ENCODE measurements at places on chromosomes 12 and 14.

DNA sequence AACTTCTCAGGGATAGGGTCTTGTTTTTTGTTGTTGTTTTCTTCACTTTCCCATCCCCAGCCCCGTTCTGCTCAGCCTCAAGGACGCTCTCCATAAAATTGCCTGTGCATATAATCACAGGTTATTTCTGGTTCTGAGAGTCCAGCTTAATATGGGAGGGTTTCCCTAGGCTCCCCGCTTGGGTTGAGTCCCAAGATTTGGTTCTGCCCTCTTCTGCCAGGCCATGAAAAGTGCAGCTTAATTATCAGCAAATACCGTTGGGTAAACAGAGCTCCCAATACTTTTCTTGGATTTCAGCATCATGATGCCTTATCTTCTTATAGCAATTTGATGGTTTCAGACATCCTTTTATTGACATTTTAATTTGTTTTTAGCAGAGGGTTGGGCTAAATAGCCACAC, 75.6 kb downstream of the GRIN2B start:
- DNase-seq, result no peak

GRCh38 chr14:56892959-56893358, 82.7 kb upstream of the OTX2 start:
- DNase-seq, result no peak

- no peak for DNase-seq
These were observed 16.7 kb downstream of the LGR5 start for GRCh38 chr12:71456316-71456715.

DNA sequence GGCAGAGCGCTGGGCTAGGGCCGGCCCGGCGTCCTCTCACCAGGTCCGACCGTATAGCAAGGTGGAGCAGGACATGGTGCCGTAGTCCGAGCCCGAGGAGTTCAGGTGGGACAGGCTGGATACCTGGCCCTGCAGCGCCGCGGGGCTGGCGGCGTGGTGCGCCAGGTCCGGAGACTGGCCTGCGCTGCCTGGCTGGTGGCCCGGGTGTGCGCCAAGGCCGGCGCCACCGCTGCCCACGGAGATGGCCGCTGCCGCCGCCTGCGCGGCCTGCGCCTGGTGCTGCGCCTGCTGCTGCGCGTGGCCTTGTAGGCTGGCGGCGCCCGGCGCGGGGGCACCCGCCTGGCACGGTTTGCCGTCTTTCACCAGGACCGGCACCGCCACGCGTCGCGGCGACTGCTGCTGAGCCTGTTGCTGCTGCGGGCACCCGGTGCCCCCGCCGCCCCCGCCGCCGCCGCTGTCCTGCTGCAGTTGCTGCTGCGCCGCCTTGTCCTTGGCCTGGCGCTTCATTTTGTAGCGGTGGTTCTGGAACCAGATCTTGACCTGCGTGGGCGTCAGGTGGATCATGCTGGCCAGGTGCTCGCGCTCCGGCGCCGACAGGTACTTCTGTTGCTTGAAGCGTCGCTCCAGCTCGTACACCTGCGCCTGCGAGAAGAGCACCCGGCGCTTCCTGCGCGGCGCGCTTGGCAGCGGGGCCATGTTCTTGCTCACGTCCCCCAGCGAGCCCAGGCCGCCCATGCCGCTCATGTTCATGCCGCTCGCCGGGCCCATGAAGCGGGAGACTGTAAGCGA, 2.6 kb downstream of the NKX2-1 start:
- DNase-seq, result peak; percentile 35

GRCh38 chr12:108518101-108518715, 3.1 kb downstream of the FICD start:
- no peak for DNase-seq

- no peak for DNase-seq
These were observed 7.5 kb downstream of the TMED2 start for GRCh38 chr12:123591702-123592481.

- no peak for DNase-seq
These were observed 59.8 kb downstream of the KITLG start for GRCh38 chr12:88520436-88520820.

- DNase-seq, result no peak
These were observed 15.0 kb downstream of the FNTB start for GRCh38 chr14:65001723-65002122.

GRCh38 chr14:93090826-93091555, 24.7 kb downstream of the ITPK1 start:
- peak; percentile 24 for DNase-seq

GRCh38 chr14:99671235-99672224, 12.6 kb upstream of the CYP46A1 start:
- no peak for DNase-seq

- DNase-seq, result no peak
These were observed 2.7 kb downstream of the MED6 start for GRCh38 chr14:70597731-70598130.

Data from GM13977 (cell line).